ENCODE measurements at places on chromosomes 3 and 15.

GRCh38 chr3:157247391-157247790 is 87.4 kb upstream of the CCNL1 start:
- DNase-seq, result no peak

- DNase-seq, result no peak
These were observed 60.4 kb downstream of the UQCC5 start for GRCh38 chr3:52596658-52597265.

DNA sequence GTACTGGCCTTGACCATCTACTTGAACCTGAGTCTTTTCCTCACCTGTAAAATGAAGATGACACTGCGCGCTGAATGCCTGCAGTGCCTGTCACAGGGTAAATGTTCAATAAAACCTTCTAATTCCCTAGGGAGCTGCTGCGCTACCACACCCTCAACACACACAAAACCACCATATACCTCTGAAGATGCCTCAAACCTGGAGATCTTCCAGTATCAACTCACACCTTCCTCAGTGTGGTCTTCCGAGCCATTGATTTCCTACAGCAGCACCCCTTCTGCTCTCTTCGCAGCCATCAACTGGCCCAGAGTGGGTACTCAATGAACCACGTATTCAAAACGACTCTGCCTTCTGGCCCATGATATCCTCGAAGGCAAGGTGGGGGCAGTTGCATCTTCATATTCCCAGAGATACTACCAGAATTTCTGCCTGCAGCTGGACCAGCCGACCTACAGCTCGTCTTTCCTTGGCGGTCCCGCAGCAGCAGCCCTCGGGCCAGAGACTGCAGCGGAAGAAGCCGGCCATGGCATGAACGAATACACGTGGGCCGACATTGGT is 695 bp downstream of the RPL32 start:
- no peak for DNase-seq

- DNase-seq, result no peak
These were observed 105.4 kb downstream of the MEGF11 start for GRCh38 chr15:66148187-66148586.

DNA sequence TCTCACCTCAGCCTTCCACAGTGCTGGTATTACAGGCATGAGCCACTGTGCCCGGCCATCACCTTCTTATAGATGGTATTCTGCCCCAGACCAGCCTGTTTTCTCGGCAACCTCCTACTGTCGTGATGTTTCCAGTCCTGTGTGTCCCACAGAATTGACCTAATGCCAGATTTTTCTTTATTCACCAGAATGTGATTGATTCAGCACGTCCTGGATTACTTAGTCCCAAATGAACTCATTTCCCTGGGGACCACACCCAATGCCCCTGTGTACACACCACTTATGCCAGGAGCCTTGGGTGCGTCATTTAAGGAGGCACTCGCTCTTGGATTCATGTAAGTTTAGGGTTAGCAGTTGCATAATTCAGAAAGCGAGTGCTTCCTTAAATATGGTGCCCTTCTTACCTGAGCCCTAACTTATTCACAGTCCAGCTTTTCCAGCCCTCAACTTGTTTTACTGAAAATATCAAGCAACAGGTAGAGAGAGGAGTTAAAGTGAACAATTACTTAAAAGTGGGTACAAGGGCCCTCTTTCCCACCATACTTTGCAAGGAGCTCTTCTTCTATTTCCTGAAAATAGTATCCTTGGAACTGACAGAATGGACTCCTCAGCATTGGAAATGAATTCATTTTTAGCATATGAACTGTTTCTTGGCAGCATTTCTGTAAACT is 64.6 kb upstream of the UBE2E1 start:
- DNase-seq, result no peak

DNA sequence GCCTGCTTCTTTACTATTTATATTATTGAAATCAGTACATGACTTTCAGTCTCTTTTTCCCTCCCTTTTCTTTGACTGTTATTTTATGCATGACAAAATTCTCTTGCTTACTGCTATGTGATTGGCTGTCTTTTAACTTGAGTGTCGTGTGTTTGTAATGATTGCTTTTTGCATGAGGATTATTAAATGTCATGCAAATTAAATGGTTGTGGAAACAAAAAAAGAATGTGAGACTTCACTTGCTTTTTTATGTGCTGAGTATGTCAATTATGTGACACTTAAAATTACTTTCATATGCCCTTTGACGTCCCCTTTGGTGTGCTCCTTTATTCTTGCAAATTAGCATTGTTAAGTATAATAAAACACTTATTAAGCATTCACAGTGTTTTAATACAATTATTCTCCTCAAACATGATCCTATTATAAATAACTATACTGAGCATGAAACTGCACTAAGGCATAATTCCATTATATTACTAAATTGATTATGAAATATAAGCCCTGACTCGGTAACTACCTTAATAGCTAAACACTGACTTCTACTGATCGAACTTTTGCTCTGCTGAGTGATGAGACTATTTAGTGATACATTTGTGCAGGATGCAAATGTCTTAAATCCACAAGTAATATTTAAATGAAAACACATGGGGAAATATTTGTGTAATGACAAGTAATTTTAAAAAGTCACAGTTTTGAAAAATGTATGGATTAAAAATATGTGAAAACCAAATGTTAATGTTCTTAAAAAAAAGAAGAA is 401.7 kb downstream of the NLGN1 start:
- DNase-seq, result no peak

- no peak for DNase-seq
These were observed 27.4 kb downstream of the CALML4 start for GRCh38 chr15:68177742-68178141.

DNA sequence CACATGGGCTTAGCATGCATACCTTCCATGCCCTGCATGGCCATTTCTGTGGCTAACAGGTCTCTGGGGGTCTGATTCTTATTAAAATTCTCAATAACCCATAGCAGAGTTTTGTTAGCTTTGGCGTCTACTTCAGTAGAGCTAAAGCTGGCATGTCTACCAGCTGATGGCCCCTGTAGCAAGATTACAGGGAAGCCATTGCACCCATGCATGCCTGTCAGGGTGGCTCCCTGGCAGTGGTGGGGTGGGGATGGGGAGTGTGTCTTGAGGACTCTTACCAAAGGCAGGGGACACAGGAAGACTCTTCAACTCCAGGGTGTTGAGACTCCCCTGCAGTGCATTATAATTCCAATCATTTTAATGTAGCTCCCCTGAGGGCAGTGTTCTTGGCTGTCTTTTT is 4.7 kb downstream of the KY start:
- no peak for DNase-seq

GRCh38 chr3:190862209-190863118 is at the start of gene GMNC:
TSS of gene GMNC (minus strand) at chr3:190862694. CDS start at chr3:190862615, 79 bp downstream.
- DNase-seq, result no peak

GRCh38 chr3:158103887-158104327 is 2.3 kb downstream of the SHOX2 start:
- no peak for DNase-seq

- no peak for DNase-seq
These were observed 25.8 kb downstream of the LRRN1 start for GRCh38 chr3:3825035-3825434.

DNA sequence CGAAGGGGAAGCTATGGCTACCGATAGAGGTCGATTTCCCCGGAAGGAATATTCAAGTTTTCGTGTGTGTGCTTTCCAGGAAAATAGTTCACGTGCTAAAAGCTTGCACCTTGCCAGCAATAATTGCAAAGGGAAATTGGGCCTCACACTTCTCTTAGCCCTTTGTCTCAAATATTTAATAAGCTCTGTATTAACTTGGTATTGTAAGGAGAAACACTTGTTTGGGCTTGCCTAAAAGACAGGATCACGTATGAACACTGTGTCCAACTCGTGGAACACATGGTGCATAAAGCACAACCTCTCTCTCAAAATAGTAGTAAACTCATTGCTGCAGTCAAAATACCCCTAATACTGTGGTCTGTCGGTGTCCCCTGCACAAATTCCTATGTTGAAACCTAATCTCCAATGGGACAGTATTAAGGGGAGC is 352 bp upstream of the TMF1 start:
- no peak for DNase-seq

DNA sequence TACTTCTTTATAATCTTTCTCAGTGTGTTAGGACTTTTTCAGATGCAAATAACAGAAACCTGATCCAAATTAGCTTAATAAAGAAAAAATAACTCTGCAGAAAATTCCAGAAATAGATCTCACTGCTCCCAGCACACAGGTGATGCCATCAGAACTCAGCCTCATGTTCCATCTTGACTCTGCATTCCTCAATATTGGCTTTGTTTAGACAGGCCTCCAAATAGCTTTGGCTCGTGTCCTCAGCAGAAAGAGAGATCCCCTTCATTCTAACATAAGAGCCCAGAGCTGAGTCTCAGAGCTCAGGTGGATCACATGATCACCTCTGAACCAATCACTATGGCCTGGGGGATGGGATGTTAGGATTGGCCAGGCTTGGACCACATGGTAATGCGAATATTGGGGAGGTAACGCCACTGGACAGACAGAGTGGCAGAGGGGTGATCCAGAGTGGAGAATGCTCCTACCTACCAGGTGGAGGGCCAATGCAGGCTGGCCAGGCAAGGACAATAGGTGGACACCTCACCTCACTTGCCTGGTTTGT is 46.6 kb upstream of the TBC1D21 start:
- DNase-seq, result no peak

- DNase-seq, result no peak
These were observed 57.6 kb downstream of the FRMD4B start for GRCh38 chr3:69328103-69328962.
